T-helper 22 cell (primary cell): ENCODE measurements at places on chromosomes 3 and 15.

- DNase-seq = no peak
Observed at GRCh38 chr3:147197739-147198138, 208.6 kb downstream of the ZIC4 start.

- DNase-seq = no peak
Observed at GRCh38 chr3:177337541-177338331, 140.5 kb upstream of the TBL1XR1 start.

- no peak for DNase-seq
Observed at GRCh38 chr3:170741756-170742529, 128.1 kb downstream of the RPL22L1 start.

DNA sequence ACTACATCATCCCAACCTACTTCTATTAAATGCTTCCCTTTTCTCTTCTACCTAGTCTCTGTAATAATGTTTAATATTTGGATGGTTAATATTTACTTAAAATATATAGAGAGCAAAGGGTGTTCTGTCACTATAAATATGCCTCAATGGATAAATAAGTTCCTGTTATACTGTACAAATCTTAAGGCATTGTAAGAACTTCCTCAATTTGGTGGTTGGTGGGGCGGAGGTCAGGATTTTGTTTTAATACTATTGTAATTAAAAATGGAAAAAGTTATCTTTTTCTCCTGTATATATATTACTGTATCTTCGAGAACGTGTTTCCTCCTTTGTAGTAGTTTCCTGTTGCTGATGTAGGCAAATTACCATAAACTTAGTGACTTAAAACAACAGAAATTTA, 41.5 kb downstream of the SPRED1 start:
- DNase-seq = no peak

- DNase-seq = no peak
Observed at GRCh38 chr3:141266186-141266585, 34.6 kb downstream of the PXYLP1 start.

- DNase-seq = no peak
Observed at GRCh38 chr3:55305696-55306485, 181.2 kb downstream of the WNT5A start.

DNA sequence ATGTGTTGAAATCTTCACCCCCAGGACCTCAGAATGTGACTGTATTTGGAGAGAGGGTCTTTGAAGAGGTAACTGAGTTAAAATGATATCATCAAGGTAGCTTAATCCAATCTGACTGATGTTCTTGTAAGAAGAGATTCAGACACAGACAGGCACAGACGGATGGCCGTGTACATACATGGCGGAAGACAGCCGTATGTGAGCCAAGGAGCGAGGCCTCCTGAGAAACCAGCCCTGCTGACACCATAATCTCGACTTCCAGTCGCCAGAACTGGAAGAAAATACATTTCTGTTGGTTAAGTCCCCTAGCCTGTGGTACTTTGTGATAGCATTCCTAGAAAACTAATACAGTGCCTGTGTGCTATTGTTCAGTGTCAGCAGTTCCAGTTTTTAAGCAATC, 73.6 kb downstream of the APBA2 start:
- no peak for DNase-seq

DNA sequence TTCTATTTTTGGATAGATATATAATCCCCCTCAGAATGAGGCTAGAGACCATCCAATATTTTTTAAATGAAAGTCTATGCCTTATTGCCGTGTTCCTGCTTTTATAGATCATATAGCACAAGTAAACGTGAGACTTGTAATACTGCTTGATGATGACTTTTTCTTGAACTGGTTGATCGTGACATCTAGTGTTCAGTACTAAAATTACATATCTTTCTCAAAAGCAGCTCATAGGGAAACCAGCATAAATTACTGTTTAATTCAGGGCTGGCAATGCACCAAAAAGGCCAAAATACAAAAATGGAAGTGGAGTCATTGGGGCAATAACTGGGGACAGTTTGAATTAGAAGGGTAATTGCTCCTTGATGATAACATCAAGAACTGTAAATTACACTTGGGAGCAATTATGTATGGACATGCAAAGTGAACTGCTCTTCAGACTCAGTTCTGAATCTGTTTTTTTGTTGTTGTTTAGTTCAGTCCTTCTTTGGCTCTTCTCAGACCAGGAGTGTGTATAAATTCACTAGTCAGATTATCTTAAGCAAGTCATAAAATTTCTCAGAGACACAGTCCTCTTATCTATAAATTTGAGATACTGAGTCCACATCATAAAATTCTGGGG, 325.3 kb downstream of the THSD4 start:
- no peak for DNase-seq
